ENCODE measurements at places on chromosomes 16 and 17.

GRCh38 chr16:88497561-88498462 lies 44.7 kb downstream of the ZFPM1 start:
- no peak for DNase-seq

DNA sequence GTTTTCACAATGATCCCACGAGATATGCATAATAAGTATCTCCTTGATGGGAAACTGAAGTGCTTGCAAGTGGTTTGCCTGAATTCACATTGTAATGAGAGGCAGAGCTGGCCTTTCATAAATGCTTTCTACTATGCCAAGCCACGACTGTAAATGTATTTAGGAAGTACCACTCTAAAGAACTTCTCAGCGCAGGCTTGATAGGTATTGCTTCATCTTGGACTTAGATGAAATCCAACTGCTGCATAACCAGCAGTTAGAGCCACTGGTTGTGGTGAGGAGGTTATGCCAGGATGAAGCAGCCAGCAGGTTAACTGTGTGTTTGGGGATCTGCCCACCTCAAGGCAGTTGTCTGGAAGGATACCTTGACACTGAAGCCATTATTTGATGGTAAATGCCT lies 26.8 kb downstream of the MARCHF10 start:
- peak; percentile 39 for DNase-seq

GRCh38 chr16:58042001-58042885 lies 16.7 kb downstream of the MMP15 start:
- DNase-seq: no peak

DNA sequence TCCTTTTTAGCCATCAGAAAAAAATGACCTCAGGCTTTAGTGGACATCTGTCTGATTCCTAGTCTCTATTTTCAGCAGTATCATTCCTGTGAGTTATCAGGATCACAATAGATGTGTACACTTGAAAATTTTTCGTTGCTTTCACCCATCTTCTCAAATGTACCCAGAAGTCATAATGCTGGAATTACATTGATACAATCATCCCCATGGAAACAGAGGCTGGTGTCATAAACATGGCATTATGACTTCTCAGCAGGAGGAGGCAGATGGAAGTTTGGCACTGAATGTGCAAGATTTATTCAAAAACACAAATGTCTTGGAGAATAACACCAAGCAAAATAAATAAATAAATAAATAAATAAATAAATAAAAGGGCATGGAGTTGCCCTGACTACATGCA lies 292.5 kb downstream of the PHKB start:
- DNase-seq: no peak

DNA sequence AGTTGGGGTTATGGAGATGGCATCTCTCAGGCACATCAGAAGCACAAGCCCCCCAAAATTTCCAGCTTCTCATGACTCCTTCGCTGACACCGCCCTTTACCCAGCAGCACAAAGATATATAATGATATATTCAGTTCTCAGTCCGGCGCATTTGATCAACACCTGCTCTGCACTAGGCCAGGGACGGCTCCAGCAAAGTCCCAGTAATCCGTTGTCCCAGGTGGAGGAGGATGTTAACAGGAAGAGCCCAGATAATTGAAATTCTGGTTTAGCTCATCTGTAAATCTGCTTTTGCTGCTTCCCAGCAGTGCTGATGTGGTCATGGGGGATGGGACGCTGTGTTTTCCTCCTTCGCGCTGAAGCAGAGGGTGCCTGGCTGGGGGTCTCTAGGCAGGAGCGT lies 131.5 kb downstream of the OR1D5 start:
- DNase-seq: no peak

DNA sequence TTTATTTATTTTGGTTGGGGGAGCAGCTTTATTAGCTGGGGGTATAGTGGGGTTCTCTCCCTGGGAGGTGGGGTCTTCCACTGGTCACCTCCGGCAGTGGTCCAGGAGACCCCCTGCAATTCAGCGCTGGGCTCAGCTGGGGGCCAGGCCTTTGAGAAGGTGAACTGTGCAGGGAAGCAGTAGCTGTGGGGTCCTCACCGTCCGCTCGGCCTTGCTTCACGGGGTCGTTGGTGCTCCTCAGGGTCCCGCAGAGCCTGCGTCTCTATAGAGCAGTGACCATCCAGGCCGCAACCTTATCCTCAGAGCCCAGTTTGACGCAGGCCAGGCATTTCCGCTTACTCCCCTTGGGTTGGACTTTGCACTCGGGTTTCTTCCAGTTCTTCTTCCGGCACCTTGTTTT lies 1954.7 kb downstream of the TP53TG3F start:
- no peak for DNase-seq

DNA sequence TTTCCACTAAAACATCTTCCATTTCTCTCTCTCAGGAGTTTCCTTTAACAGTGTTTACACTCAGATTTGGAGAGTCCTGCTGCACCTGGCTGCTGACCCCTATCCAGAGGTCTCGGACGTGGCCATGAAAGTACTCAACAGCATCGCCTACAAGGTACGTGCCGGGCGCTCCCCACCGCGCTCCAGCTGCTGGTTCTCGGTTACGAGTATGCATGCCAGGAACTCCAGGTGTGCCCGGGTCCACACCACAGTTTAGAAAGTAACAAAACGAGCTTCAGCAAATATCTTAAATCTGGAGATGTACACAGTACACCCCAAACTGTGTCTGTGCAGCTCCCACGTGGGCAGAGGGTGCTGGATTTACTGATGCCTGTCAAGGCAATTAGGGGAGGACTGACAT lies 82.9 kb upstream of the CHMP6 start:
- no peak for DNase-seq

DNA sequence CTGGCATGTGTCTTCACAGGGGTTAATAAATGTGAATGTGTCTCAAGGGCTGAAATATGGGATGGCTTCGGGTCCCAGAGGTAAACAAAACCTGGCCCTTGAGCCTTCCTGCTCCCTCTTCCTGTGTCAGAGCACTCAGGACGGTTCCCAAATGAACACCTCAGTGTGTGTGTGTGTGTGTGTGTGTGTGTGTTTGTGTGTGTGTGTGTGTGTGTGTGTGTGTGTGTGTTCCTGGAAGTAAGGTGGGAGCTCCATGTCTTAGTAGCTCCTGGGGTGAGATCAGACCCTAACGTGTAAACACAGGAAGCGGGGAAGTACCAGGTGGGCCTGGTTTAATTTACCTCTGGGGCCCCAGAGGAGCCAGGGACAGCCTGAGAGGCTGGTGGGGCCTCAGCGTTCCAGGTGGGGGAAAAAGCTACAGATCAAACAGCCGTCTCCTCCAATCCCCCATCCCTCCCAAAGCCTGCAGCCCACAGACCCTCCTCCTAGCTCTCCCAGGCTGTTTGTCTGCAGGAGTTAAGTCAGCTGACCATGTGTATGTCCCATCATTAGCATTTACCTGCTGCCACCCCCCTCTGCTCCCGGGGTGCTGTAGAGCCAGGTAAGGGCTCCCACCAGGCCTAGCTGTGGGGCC lies 6.1 kb downstream of the KIF19 start:
- peak; percentile 60 for DNase-seq

GRCh38 chr17:51184124-51184523 lies 17.9 kb downstream of the NME2 start:
- DNase-seq: no peak

- DNase-seq: no peak
These were observed 27.1 kb downstream of the TMEM235 start for GRCh38 chr17:78258323-78259191.

- no peak for DNase-seq
These were observed 21.5 kb downstream of the PARN start for GRCh38 chr16:14608604-14609003.

DNA sequence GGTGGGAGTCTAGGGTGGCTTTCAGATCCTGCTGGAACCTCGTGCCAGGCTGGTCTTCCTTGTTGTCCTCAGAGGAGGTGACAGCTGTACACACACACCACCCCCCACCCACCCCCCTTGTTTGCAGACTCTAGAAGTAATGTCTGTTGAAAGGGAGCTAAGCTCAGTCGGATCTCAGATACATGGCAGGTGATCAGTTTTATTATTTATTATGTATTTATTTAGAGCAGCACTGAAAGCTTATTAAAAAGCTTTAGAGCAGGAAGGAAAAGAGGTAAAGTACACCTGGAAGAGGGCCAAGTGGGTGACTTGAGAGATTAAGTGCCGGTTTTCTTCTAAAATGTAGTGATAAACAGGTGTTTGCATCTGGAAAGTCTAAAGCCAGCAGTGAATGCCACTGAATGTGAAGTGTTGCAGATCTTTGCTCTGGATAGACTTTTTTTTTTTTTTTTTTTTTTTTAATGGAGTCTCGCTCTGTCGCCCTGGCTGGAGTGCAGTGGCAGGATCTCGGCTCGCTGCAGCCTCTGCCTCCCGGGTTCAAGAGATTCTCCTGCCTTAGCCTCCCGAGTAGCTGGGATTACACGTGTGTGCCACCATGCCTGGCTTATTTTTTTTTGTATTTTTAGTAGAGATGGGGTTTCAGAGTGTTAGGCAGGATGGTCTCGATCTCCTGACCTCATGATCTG lies 40.2 kb downstream of the FOXK2 start:
- DNase-seq: peak; percentile 79

DNA sequence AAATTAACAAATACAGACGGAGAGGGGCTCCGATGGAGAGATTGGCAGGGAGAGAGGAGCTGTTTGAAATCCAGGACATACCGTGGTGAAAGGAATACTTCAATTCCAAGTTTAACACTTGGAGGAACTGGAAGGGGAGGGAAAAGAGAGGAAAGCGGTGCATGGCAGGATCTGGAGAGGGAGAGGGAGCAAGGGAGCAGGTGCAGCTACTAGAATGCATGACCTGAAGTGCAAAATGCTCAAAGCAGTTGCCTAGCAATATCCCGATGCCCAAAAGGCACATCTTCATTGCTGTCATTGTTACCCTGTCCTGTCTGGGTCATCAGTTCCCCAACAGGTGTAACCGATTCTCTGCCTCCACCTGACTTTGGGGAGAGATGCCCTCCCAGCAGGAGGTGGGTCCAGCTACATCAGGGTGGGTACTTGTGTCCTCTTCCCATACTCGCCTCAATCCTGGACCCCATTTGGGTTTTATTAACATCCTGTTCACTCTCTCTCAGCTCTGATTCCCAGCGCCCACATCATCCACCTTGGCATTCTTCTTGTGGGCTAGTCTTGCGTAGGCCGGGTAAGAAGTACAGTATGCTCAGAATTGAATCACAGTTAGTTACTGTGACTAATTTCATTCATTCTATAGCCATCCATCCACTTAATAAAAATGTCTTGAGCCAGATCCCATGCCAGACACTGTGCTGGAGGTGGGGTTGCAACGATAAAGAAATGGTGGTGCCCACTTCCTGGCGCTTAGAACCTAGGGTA lies 37.4 kb upstream of the EMP2 start:
- no peak for DNase-seq

GRCh38 chr17:81285179-81285878 lies 9.8 kb downstream of the SLC38A10 start:
- DNase-seq: no peak

DNA sequence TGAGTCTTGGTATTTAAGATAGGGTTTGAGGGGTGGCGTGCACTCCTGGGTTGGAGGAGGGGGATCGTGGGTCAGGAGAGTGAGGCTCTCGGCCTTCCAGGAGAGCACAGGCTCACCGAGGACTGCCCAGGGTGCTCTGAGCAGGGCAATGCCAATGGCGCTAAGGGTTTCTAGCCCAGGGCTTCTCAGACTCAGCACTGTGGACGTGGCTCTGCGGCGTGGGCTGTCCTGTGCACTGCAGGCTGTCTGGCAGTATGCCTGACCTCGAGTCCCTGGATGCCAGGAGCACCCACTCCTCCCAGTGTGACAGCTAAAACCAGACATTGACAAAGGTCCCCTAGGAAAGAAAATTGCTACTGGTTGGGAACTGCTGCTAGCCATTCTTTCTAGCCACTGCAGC lies 37.2 kb upstream of the ENDOV start:
- DNase-seq: no peak

- DNase-seq: no peak
These were observed 20.9 kb downstream of the UBE2O start for GRCh38 chr17:76432004-76432403.

DNA sequence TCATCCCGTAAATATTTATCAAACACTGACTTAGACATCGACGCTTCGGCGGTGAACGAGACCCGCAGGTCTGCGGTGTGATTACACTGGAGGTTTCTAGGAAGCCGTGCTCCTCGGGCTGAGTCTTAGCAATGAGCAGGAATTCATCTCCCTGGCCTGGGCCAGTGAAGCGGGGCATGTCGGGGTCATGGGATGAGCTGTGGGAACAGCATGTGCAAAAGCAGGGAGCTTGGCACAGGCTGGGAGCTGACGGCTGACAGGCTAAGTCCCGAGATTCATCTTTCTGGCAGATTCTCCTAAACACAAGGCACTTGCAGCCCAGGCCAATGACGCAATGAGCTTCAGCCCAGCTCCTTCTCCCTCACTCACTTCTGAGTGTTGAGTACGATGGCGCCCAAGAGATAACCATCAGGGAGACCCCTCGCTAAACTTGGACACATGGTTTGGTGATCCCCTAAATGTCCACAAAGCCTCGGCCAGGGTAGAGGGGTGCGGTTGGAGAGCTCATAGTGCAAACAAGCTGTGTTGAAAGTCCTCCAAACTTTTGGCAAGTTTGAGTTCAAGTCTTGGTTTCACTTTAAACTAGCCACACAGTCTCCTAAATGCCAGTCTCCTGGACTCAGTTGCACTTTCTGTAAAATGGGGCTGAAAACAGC lies 12.8 kb downstream of the CRISPLD2 start:
- DNase-seq: no peak

- DNase-seq: no peak
These were observed 65.2 kb downstream of the ARSG start for GRCh38 chr17:68356520-68356919.

GRCh38 chr16:79173919-79174318 lies 426.6 kb downstream of the MAF start:
- DNase-seq: no peak

All from NCI-H2029 treated with DMSO at 0.1 percent for 48 hours (cell line).